ENCODE measurements at places on chromosomes 3 and 15.

- DNase-seq, result no peak
These were observed 32.9 kb downstream of the GHSR start for GRCh38 chr3:172415323-172415722.

- DNase-seq, result no peak
These were observed 149.6 kb downstream of the CHL1 start for GRCh38 chr3:346186-346585.

- DNase-seq, result no peak
These were observed 42.5 kb upstream of the UBE3A start for GRCh38 chr15:25481208-25481859.

GRCh38 chr3:7876741-7877297, 624.8 kb upstream of the LMCD1 start:
- no peak for DNase-seq

DNA sequence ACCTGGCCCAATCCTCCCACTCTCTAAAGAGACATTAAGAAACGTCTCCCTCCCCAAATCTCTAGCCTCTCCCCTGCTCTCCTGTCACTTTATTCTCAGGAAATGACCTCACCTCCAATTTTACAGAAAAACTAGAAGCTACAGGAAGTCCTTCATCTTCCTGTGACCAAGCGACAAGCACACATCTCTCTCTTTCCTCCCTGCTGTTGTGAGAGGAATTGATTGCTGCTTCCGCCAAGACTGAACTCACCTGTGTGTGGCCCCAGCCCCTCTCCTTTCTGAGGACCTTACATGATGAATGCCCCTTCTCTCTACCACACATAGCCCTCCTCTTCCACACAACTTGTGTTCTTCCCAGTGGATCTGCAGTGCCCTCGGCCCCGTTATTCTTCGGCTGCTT, 18.2 kb downstream of the DNAJB8 start:
- DNase-seq, result no peak

DNA sequence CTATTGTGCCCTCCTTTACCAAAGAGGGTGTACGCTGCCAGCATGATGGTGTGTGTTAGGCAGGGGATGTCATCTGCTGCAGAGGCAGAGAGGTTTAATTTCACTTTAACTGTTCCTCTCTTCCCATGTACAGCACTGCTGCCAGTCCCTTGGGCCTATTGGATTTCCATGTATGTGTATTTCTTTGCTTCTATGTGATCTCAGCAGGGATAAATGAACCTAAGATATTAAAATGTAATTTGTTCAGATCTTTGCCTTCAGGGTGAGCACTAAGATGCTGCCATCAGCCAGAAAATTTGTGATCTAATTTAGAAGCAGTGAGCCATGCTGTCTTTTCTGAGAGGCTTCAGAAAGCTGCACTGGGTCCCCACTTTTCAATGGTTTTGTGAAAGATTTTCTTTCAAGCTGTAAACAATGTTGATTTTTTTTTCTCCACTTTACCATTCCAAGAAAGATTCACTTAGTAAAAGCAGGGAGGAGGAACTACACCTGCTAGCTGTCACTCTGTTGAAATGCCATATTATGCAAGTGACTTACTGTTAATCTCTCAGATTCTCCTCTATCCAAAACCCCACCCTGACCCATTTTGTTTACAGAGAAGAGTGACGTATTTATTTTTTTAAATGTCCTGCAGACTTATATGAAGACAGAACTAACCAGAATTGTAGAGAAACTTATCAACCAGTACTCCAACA, 261.9 kb downstream of the TBL1XR1 start:
- DNase-seq, result no peak

DNA sequence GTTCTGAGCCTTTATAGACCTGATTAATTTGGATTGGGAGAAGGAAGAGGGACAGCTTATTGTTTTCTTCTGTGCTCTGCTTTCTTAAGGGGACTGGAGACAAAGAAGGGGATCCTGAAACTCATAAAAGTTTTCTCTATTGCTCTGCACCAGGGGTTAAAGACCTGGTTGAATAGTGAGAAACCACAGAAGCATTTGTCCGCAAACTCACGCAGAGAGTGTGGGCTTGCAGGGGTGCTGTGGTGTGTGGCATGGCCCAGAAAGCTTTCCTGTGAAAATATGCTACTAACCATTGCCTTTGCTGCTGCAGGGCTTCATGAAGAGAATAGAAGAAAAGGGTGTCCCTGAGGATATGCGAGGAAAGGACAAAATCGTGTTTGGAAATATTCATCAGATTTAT, 73.1 kb upstream of the UMPS start:
- no peak for DNase-seq
